ENCODE measurements at places on chromosomes 4 and X.

GRCh38 chr4:82644734-82645126 lies 82.9 kb upstream of the TMEM150C start:
- peak; percentile 35 for DNase-seq

- no peak for DNase-seq
These were observed 153.6 kb upstream of the STX18 start for GRCh38 chr4:4695497-4695896.

- DNase-seq, result no peak
These were observed 53.4 kb upstream of the PSAPL1 start for GRCh38 chr4:7487998-7488671.

GRCh38 chr4:128775916-128776315 lies 33.6 kb upstream of the JADE1 start:
- no peak for DNase-seq

DNA sequence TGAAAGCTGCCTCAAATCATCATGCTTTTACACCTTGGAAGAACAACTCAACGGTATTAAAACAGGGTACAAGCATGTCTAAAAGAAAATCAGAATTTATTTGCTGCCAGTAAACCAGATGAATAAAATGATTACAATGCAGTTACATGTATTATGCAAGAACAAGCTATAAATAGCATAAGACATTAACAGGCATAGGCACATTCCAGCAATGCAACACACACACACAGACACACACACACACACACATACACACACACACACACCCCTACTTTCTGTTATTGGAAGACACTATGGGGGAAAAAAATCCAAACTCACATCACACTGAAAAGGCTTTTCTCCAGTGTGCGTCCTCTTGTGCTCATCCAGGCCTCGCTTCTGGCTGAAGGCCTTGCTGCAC lies 212.5 kb downstream of the PRDM5 start:
- DNase-seq, result peak; percentile 64

GRCh38 chr4:82638479-82638878 lies 76.7 kb upstream of the TMEM150C start:
- no peak for DNase-seq

DNA sequence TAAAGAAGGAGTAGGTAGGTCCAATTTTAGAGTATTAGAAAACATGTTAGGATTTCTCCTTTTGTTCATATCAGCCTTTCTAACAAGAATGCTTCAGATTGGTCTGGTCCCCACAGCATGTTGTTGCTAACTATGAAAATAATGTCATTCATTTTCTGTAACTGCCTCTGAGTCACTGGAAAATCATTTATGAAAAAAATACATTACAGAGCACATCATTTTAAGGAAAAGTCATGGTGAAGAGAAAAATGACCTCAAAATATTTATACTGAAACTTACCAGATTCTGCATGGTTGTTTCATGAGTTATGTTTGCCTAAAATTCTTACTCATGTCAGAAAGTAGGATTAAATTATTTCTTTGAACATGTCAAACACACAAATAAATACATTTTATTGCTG lies 35.2 kb downstream of the DTHD1 start:
- peak; percentile 15 for DNase-seq

- DNase-seq, result no peak
These were observed 49.3 kb downstream of the MRPL1 start for GRCh38 chr4:77911842-77912450.

All from epithelial cell of esophagus (primary cell).